Suprapubic skin (tissue), 4 donors: ENCODE measurements at places on chromosomes 6 and 20. TPM values are rescaled to one million over a fixed set of nuclear protein-coding genes. Genes with fewer than 3 reads are reported as not detected.
A peak's percentile ranks its signal among the peaks of the same experiment; 100 is the strongest.

DNA sequence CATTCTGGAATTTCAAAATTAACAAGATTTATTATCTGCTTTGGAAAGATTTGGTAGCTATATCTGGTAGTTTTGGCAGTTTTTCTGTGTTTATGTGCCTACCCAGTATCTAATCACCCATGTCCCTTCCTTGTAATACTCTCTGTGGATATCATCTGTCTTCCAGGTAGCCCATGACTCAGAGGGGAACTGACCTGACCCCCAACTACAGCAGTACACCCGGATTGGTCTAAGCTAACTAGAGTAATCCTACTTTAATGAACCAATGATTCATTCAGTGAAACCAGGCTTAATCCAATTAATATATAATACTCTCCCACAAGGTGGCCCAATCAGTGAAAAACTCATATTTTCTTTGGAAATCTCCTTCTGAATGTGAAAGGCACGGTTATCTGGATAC lies 295.3 kb upstream of the SULF2 start:
- DNase-seq = no peak

DNA sequence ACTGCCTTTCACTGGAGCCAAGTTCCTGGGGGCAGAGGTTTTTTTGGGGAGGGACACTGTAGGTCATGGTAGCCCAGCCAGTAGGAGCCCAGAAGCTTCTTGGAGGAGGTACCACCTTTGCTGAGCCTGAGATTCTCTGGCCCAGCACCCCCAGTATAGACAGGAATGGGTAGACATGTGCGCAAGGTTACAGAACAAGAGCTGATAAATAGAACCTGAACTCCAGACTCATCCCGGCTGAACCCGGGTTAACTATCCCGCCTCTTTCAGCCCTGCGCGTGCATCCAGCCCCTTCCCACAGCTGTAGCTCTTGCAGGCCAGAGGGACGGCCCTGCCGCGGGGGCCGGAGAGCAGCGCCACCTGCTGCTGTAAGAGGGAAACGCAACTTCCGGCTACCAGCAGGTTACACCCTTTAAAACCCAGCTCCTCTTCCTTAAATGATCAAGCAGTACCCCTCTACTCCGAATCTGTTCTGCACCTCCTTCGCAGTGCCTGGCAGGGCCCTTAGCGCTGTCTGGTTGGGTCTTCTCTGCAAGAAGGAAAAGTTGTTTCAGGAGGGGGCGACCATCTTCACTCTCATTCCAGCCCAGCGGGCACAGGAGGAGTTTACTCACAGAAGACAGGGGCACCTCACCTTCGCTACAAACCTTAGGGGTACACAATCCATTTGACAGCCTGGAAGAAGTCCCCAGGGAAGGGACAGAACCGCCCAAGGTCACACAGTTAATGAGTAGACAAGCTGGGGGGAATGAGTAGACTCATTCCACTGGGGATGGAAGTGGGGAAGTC lies 7.5 kb downstream of the SRXN1 start:
- peak; percentile 74 for DNase-seq

DNA sequence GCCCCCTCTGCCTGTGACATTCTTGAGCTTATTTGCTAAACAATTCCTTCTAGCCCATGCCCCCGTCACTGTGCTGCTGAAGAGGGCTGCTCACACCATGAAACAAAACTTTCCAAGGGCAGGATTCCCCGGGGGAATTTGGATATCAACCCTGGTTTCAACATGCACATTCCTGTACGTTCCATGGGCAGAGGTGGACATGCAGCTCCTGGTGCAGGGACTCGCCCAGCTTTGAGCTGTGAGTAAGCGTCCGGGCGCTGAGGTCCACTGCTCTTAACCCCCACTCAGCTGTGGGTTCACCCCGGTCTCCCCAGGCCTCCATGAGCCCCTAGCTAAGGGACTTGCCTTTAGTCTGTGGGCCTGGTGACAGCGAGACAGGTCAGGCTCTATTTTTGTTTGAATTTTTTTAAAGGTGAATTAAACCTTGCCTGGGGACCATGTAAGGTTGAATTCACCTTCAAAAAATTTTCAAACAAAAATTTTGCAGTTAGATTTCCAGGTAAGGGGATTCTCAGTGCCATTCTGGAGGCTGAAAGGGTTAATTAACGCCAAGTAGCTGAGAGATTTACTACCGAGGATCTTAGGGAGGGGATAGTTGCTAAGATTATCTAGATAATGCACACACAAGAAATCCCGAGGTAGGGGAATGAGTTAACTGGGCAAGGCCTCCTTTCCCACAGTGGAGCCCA lies 70.3 kb upstream of the SLC22A23 start:
- DNase-seq = peak; percentile 43

PPP1R18 gene
- 31.0 TPM for total RNA-seq

GRCh38 chr20:1431158-1431557 lies 35.5 kb downstream of the NSFL1C start:
- no peak for DNase-seq

SNPH gene
- 0.89 TPM for total RNA-seq

PRPH2 gene
- total RNA-seq = not detected
